ENCODE measurements at places on chromosomes 11 and 22. TPM values are rescaled to one million over a fixed set of nuclear protein-coding genes. Genes with fewer than 3 reads are reported as not detected.
A peak's percentile ranks its signal among the peaks of the same experiment; 100 is the strongest.

PIH1D2 gene
- total RNA-seq = 2.8 TPM

IFITM1 gene
- total RNA-seq = 58.6 TPM

RASGRP2 gene
- total RNA-seq = 11.5 TPM

PGGHG gene
- total RNA-seq = 385 TPM

ACTN3 gene
- not detected for total RNA-seq

DNA sequence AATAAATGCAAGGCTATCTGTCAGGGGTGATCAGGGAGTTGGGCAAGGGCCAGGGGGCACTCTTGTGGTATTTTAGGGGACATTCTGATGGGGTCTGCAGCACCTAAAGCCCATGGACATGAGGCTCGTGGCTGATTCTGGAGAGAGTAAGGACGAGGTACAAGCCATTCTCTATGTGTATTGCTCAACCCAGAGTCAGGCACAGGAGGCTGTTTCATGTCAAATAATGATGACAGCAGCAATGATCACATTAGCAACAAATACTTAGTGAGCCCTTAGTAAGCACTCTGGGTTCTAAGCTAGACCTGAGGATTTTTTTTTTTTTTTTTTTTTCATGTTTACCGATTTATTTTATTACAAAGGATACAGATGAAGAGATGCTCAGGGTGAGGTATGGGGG lies 83.5 kb upstream of the THY1 start:
- no peak for DNase-seq

GRCh38 chr11:74004759-74005615 lies 3.9 kb downstream of the UCP3 start:
- peak; percentile 68 for DNase-seq

DNA sequence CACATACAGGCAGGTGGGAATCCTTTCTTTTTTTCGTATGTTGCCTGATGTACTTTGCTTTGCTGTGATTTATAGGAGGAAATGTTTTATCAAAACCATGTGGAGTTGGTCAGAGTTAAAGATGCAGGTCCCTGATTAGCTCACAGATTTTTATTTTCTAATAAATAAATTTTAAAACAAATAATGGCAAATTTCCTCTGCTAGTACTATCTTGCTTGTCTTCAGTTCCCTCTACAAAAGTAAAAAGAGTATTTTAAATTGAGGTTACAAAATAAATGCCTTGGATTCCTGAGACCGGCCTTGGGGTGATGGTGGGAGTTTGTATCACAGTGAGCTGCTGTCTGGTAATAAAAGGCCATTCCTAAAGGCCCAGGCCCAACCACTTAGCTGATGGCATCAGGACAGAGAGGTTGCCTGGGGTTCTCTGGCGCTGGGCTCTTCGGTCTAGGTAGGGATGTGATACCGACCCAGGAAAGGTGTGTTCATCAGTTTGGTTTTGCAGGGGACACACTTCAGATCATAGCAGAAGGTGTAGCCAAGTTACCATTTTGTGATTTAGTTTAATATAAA lies 129.0 kb downstream of the TBC1D22A start:
- DNase-seq = peak; percentile 6

DNA sequence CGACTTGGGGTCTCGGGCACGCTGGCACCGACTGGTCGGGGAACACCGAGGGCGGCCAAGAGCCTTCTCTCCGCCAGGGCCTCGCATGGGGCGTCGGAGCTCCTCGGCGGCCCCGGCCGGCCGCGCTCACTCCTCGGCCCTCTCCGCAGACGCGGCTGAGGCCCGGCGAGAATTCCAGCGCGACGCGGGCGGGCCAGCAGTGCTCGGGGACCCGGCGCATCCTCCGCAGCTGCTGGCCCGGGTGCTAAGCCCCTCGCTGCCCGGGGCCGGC lies 5.6 kb downstream of the TBX1 start:
- no peak for DNase-seq

DNA sequence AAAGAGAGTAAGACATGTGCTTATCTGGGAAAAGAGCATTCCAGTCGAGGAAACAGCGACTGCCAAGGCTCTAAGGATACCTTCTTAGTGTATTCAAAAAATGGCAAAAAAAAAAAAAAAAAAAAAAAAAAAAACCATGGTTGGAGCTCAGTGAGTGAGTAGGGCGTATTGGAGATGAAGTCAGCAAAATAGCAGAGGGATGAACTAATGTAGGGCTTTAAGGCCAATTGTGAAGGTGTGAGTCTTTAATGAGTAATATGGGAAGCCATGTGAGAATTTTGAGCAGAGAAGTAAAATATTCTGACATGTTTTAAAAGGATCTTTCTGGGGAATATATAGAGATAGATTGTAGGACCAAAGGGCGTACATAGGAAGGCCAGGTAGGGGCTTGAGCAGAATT lies 498.6 kb upstream of the ISX start:
- no peak for DNase-seq

GRCh38 chr11:95985174-95985808 lies 61.4 kb upstream of the MTMR2 start:
- DNase-seq = no peak

DNA sequence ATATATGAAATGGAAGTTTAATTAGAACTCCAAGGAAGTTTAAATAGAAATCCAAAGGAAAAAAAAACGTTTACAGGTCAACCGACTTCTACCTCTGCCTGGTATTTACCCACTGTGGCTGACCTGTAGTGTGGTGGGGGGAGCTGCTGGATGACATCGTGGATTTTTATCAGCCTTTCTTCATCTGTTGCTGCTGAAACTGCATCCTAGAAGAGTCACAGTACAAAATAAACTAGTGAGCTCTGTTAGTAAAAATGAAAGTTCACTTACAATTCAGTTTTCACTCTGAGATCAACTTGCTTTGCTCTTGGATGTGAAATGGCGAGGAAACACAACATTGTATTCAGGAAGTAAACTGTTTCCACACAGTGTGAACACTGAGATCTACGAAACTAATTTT lies 43.2 kb upstream of the TP53AIP1 start:
- DNase-seq = no peak

DNA sequence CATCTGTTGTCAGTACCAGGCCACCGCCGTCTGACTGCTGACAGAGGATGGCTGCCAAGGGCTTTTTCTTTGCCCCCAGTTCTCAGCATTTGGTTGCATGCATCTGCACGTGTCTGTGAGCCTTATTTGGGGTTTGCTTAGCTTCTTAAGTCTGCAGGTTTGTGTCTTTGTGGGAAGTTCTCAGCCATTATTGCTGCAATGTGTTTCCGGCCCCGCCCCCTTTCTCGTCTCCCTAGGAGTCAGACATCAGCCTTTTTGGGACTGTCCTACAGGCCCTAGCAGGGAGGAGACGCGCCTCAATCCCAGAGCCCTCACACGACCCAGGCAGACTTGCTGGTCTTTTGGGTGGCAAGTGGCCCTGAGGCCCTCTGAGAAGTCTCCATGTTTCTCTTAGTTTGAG lies 8.0 kb downstream of the MOB2 start:
- DNase-seq = no peak

DNA sequence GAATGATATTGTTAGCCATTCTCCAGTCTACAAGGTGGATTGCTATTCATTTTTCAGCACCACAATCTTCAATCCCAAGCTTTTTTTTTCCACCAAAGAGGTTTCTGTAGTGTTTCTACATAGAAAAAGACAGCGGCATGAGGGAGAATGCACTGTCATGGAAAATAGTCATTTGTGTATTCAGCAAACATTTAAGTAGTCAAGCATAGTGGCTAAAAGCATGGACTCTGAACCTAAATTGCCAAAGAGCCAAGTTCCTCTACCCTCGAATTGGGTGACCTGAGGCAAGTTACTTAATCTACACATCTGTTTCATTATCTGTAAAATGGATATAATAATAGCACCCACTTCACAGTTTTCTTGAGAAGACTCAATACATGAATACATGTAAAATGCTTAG lies 14.2 kb downstream of the GAS2 start:
- no peak for DNase-seq

GRCh38 chr22:49883294-49883640 lies 29.6 kb downstream of the ZBED4 start:
- no peak for DNase-seq

DNA sequence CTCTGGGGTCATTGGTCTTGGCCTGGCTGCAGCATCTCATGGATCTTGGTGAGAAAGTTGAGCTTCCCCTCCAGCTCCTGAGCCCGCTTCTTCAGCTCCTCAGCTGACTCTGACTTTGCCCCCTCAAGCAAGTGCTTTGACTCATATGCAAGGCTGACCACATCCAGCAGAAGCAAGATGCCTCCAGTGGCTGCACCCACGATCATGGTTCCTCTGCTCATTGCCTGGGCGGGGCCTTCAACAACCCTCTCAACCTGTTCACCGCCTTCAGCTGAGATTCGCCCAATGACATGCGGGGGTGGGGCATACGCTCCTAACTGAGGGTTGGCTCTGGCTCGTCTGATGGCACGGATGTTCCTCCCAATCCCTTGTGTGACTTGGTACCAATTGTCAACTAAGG lies 11.9 kb downstream of the APOL2 start:
- no peak for DNase-seq

- DNase-seq = no peak
Measured at GRCh38 chr11:80163441-80163840, 722.6 kb upstream of the TENM4 start.

DNA sequence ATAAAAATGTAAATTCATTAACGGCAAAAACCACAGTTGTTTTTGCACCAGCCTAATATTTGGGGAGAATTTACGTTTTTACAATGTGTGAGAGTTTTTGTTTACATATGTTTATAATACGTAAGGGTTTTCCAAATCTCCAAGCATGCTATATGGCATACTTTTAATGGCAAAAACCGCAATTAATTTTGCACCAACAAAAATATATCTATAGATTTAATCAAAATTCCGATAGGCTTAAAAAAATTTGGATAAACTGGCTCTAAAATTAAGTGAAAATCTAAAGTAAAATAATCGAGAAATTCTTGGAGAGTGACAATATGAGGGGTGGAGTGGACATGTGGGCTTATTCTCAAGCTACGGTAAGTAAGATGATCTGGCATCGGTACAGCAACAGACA lies 22.8 kb downstream of the KRTAP5-6 start:
- DNase-seq = no peak

DNA sequence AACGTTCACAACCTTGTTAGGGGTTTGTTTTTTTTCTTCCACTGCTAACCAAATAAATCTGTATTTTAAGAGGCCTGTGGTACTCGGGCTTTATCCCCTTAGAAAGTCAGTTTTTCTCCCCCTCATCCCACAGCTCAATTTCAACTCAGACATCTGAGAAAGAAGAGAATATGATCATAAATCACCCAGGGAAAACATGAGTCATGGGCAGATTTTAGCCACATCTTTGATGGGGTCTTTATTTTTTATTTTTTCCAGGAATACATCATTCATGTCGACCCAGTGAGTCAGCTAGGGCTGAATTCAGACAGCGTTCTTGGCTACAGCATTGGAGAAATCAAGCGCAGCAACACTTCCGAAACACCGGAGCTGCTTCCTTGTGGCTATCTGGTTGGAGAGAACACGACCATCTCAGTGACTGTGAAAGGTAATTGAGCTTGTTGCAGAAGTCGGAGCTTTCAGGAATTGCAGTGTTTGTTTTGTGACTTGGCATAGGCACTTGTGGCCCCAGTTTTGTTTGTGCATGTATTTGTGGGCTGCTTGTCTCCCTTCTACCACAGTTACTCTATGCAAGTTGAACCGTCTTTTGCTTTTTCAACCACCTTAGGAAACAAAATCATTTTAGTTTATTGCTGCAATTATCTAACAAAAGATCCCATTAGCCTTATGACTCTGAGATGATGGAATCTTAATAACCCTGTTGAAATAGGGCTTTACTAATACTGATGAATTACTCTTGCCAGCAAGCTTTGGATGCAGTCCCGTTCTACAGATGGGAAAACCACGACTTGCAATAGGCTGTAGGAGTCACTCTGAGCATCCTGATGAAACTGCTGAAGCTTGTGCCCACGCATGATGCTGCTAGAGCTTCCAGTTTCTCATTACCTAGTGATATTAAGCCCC lies 62.7 kb downstream of the DBX1 start:
- DNase-seq = no peak

- DNase-seq = no peak
Measured at GRCh38 chr11:8098361-8098760, 17.4 kb downstream of the TUB start.

All from Peyer's patch (tissue), 4 donors.